Activated CD8-positive, alpha-beta memory T cell treated with anti-CD3 and anti-CD28 coated beads for 48 hours (primary cell): ENCODE measurements at places on chromosomes 13 and 19.
A peak's percentile ranks its signal among the peaks of the same experiment; 100 is the strongest.

GRCh38 chr13:25783076-25783475, 268.7 kb downstream of the SHISA2 start:
- no peak for DNase-seq

GRCh38 chr13:97435323-97435722, 1.4 kb downstream of the RAP2A start:
- no peak for DNase-seq

GRCh38 chr19:17379221-17379631, 2.1 kb upstream of the PLVAP start:
- DNase-seq = no peak

DNA sequence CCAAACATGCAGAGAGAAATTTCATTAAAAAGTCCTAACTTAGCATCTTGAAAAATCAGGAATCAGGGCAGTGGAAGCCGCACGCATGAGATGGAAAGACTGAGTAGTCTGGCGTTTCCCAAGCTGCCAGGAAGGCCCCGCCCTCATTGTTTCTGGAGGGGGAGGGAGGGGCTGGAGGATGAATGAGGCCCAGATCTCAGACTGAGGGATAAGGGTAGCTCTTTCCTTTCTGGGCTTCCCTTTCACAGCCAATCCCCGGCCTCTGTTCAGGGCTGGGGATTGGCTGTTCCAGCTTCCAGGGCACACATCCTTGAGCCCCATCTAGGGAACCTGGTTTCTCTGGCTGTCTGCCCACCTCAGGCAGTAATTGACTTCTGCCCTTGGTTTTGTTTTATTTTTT, 7.3 kb downstream of the C19orf53 start:
- DNase-seq = no peak

- no peak for DNase-seq
Observed at GRCh38 chr19:35330475-35330874, 1.5 kb downstream of the CD22 start.

DNA sequence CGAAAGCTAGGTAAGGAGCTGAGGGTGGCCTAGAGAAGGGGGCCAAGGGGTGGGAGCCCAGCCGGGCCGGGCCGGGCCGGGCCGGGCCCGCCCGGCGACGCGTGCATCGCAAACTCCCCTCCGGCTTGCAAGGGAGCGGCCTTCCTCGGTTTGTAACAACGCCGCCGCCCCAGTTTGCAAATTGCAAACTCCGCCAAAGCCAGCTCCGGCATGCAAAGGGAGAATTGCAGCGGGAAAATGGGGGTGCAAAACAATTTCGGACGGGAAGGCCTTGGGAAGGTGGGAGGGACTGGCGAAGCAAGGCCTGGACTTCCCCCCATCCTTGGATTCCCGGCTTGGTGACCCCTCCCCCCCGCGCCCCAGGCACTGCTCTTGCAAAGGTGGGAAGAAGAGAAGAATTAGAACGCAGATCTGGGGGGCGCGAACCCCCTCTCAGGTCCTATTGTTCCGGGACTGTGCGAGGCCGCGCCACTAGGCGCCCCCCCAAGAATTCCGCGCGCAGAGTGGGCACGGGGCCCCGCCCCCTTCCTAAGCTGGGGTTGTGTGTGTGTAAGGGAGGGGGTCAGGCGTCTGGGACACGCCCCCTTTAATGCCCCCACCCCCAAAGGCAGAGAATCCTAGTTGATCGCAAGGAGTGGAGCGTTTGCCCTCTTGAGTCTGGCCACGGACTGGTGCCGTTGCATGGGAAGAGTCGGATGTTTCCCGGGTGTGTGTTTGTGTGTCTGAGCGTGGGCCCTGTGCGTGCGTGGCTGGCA, 926 bp downstream of the PRR12 start:
- peak; percentile 19 for DNase-seq
